GM12864 (cell line): ENCODE measurements at places on chromosomes 6 and 20.

DNA sequence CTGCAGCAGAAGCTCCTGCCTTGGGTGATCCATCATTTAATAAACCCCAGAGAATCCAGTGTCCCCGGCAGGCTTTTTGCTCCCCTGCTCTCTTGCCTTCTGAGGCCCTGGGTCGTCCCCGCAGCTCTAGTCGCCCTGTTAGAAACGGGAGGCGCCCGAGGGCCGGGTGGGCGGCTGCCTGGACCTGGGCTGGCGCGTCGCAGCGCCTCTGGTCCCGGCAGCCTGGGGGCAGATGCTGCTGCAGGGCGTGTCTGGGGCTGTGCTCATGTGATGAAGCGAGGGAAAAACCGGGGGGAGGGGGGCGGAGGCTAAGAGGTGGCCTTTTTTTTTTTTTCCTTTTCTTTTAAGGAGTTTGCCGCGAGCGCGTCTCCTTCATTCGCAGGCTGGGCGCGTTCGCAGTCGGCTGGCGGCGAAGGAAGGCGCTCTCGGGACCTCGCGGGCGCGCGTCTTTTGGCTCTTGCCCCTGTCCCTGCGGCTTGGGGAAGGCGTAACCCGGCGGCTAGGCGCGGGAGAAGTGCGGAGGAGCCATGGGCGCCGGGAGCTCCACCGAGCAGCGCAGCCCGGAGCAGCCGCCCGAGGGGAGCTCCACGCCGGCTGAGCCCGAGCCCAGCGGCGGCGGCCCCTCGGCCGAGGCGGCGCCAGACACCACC is 394 bp downstream of the AKAP12 start:
- DNase-seq, result no peak

DNA sequence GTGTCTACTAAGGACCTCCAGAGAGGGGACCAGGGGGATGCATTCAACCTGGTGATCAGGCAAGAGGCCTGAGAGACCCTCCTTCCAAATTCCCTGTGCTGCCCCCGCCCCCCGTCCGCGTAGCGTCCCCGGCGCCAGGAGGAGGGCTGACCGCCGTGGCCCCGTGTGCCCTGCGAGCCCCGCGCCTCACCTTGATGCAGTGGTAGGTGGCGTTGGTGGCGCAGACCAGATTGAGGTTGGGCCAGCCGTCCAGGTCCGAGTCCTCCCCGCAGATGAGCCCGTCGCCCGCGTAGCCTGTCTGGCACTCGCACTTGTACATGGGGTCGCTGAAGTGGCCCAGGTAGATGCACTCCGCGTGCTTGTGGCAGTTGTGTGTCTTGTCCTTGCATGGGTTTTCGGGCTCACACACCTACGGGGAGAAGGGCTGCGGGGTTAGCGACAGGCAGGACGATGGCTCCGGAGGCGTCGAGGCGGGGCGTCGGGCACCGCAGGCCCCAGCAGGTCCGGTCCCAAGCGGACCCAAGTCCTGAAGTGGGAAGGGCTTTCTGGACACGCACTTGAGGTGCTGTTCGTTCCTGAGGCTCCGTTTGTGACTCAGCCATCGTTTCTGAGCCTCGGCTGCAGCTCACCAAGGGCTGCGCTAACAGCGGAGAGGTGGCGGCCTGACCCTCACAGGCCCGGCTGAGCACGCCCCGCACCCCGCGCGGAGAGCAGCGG is 21.7 kb downstream of the THBS2 start:
- no peak for DNase-seq

GRCh38 chr6:165634101-165634880 is 28.8 kb downstream of the PDE10A start:
- DNase-seq, result no peak

DNA sequence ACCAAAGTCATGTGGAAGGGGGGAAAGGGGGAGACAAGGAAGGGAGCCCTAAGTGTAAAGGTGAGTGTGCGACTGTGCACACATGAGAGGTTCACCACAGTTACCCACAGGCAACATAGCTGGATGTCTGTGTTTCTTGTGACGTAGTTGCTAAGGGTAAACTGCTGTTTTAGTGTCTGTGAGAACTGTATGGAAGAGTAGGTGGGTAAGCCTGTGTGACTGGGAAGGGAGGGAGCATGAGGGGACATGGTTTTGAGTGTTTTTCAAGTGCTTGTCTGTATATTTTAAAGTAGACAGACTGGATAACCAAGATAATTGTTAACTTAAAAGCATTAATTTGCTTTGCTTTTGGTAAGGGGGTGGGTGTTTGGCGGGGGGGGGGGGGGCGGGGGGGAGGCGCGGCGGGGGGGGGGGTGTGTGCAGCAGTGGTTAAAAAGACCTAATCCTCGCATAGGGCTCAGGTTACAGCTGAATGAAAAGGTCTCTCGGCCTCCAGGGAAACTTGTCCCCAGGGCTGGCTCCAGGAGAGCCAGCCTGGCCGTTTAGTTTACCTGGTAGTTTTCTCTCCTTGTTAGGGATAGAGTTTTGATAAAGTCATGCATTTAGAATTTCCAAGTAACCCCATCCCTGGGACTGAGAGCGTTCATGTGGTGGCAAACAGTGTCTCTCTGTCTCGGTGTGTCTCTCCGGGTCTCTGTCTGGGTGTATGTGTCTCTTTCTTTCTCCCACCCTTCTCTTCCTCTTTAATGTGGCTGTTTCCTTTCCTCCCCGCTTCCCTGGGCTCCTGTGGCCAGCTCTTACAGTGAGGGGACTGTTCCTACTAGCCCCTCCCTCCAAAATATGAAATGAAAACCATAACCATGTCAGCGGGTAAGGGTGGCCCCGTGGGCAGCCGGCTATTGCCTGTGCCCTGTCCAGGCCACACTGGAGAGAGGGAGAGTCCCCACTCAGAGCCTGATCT is 3.4 kb downstream of the SCUBE3 start:
- no peak for DNase-seq

- DNase-seq, result no peak
These were observed 858 bp upstream of the PTPRK start for GRCh38 chr6:128521282-128521632.

GRCh38 chr6:49269190-49269589 is 193.9 kb downstream of the MMUT start:
- no peak for DNase-seq

DNA sequence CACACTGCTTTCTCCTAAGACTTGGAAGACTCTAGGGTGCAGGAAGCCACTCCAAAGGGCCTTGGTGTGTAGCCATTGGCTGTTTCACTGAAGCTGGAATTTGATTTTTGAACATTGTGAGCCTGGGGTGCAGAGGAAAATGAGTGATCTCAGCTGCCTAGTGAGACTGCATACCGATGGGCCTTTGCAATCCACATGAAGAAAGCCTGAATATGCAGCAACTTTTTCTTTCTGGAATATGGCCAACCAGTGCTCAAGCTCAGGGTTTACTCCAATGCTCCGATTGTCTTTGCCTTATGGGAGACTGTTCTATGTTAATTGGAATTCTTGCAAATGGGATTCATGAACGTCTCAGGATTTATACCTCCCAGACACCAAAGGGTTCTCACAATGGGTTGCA is 242.6 kb downstream of the DOK5 start:
- no peak for DNase-seq

- DNase-seq, result no peak
These were observed 16.1 kb downstream of the TP53INP2 start for GRCh38 chr20:34720266-34720665.

DNA sequence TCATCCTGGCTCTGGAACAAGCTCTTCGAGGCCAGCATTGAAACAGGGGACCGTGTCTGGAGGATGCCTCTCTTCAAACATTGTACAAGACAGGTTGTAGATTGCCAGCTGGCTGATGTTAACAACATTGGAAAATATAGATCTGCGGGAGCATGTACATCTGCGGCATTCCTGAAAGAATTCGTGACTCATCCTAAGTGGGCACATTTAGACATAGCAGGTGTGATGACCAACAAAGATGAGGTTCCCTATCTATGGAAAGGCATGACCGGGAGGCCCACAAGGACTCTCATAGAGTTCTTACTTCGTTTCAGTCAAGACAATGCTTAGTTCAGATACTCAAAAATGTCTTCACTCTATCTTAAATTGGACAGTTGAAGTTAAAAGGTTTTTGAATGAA is 3.6 kb upstream of the CDKN1A start:
- DNase-seq, result no peak

DNA sequence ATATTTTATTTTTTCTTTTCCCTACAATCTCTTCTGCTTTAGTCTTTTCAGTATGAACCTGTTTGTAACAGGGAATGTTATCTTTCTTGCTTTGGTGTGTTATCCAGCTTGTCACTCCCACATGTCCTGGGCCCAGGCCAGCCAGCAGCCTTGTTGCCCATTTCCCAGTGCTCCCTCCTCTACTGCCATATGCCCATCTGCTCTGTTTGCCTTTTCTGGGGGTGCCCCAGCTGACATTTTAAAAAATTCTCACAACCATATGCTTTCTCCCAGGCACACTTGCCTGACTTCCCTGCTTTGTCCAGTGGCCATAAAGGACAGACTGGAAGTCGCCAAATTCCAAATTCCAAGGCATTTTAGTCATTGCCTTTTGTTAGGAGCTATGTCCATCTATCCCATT is 23.6 kb upstream of the LMBRD1 start:
- DNase-seq, result no peak
